ENCODE measurements at places on chromosomes 1 and 21. TPM values are rescaled to one million over a fixed set of nuclear protein-coding genes. Genes with fewer than 3 reads are reported as not detected.

The CLDN8 gene
- not detected for total RNA-seq

The PRAMEF9 gene
- not detected for total RNA-seq

The NBPF20 gene
- 2.9 TPM for total RNA-seq

The RHD gene
- total RNA-seq = not detected

The ZBTB8B gene
- total RNA-seq = under 0.01 TPM

The XPR1 gene
- total RNA-seq = 40.3 TPM

The ANXA9 gene
- not detected for total RNA-seq

The SPATC1L gene
- 12.8 TPM for total RNA-seq

The FCRL1 gene
- total RNA-seq = not detected

The CDA gene
- 0.98 TPM for total RNA-seq

The OR2T5 gene
- not detected for total RNA-seq

The CLDN14 gene
- 0.29 TPM for total RNA-seq

The ERG gene
- 170 TPM for total RNA-seq

The NBPF15 gene
- 62.7 TPM for total RNA-seq

The DENND4B gene
- 28.4 TPM for total RNA-seq

The MTARC1 gene
- total RNA-seq = 1.1 TPM
